ENCODE measurements at places on chromosomes 6 and 20. TPM values are rescaled to one million over a fixed set of nuclear protein-coding genes. Genes with fewer than 3 reads are reported as not detected.

Gene LY6G6C
- total RNA-seq = not detected

Gene TRIM10
- total RNA-seq = not detected

- no peak for DNase-seq
These were observed 154.9 kb upstream of the BMP2 start for GRCh38 chr20:6612606-6612923.

DNA sequence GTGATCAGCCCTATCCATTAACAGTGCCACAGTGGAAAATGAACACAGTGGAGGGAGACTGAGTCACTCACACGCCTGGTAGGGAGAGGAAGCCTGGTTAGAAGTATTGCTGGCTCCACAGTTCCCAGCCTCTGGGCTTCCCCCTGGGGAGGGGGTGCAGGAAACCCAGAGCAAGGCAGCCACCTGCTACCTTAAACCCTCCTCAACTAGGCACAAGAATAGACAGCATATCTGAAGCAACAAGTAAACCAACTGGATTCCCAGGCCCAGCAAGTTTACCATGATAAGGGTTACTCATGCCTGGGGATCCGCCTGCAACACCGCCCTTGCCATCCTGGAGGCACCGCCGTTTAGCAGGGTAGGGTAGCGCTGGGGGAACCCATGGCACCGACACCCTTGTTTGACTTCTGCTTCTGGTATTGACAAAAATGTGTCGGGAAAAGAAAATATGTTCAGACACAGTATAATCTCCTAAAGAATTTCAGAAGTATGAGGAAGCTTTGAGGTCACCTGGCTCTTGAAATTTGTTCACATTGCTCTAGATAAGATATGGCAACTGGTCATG lies 38.3 kb downstream of the SLC22A23 start:
- DNase-seq = no peak

DNA sequence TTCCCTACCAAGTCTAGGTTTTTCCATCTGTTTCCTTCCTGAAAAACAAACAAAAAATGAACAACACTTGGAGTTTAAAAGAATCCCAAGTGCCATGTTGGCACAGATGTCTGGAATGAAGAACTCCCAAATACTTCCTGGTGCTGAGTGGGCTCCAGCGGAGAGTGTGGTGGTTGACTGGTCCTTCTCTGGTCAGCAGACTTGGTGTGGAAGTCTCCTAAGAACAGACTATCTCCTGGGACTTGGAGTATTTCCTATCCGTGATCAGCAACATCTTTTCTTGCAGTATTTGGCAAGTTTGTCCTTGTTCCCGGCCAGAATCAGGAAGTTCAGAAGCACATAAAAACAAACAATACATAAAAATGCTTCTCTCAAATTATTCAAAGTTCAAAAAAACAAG lies 154.1 kb downstream of the MTFR2 start:
- peak; percentile 62 for DNase-seq

DNA sequence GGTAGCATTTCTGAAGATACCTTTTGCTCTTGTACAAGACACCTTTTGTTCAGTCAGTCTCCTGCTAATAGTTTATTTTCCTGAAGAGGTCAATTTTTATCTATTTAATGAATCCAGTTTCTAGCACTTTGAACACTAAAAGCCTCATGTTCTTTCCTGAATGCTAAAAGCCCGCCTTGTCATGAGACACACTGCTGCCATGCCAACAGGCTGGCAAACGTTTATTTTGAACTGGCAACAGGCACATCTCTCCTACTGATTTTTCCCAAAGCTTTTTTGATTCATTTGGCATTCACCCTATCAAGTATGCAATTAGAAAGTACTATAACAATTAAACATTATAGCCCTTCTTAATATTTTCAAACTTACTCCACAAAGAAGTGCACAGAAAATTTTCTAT lies 421.2 kb upstream of the EYS start:
- no peak for DNase-seq

GRCh38 chr20:878511-879307 lies 37.4 kb downstream of the ANGPT4 start:
- DNase-seq = no peak

DNA sequence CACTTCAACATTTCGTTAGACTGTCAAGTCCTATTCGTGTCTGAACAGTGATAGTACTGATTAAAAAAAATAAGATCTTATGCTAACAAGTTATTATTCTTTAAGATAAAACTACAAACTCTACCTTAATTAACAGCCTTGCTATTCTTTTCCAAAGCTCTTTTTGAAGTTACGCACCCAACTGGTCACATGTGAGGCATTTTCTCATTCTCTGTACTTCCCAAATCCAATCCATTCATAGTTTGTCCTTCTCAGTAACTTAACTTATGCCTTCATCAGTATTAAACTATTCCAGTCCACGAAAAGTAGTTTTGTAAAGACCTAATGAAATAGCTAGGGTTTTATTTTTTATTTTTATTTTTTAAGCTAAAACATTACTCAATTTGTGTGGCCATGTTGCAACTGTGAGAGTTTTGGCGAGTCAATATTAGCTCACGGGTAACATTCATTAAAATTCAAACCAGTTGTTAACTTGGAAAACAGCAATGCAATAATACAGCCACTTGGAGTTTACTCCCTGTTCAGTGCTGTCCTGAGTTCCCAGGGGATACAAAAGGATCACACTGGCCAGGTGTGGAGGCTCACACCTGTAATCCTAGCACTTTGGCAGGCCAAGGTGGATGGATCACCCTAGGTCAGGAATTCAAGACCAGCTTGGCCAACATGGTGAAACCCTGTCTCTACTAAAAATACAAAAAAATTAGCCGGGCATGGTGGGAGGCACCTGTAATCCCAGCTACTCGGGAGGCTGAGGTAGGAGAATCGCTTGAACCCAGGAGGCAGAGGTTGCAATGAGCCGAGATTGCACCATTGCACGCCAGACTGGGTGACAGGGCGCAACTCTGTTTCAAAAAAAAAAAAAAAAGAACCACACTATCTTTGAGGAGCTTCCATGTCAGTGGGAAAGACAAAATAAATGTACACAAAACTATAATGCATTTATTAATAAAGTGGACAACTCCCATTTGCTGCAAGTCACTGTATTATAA lies 27.9 kb upstream of the EEF1A1 start:
- DNase-seq = no peak

DNA sequence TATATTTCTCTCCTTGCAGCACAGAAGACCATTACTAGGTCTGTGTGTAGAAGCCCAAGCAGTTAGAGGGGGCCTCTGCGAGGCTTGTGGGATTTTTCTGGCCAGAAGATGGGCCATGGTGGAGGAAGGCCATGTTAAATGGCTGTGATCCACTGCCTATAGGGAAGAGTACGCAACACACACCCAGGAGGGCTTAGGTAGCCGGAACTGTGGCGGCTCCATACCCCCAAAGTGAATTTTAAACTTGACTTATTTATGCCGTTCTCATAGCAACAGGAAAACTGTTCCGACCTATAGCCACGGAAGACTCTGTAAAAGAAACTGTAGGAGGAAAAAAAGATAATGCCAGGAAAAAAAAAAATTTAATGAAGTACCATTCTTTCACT lies 69.5 kb downstream of the SLX4IP start:
- no peak for DNase-seq

DNA sequence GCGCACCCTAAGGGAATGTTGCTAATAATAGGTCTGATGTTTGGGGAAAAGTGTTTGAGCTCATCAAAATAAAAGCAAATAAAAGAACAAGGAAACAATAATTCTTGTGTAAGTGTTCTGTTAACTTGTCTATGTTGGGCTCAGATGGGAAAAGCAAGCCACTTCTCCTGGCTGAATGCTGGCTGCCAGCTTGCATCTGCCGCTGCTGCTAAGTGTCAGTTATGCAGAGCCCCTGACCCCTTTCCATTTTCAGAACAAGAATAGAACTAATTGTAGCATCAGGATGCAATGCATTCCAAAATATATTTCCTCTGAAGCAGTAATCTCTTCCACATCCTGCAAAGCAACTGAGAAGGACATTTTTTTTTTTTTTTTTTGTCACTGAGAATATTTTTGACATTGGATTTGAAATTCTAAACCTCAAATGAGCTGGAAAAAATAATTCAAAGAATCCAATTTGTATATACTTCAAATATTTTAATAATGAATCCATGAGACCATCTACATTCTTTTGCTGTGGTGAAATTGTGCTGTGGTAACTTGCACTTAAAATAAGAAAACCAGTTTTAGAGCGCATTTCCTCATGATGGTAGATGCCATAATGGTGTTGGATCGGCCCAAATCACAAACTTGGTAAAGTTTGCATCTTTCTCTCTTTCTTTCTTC lies 43.9 kb upstream of the DEK start:
- no peak for DNase-seq

- DNase-seq = peak; percentile 94
These were observed 16.4 kb downstream of the BRD2 start for GRCh38 chr6:32984622-32985389.

DNA sequence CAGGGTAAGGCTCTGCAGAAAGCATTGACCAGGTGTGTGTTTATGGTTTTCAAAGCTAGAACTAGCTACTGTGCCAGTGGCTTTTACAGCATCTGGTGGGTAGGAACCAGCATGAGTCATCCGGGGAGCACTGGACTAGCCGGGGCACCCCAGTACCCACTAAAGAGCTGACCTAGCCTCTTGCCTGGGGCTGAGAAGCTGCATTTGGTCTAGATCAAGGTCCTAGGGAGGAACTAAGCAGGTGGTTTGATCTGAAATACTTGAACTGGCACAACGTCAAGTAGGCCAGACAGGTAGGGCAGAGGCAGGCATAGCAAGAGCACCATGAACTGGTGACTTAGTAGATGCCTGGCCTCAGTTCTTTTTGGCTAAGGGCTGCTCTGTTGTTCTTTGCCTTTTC lies 109.8 kb upstream of the PTPRK start:
- no peak for DNase-seq

DNA sequence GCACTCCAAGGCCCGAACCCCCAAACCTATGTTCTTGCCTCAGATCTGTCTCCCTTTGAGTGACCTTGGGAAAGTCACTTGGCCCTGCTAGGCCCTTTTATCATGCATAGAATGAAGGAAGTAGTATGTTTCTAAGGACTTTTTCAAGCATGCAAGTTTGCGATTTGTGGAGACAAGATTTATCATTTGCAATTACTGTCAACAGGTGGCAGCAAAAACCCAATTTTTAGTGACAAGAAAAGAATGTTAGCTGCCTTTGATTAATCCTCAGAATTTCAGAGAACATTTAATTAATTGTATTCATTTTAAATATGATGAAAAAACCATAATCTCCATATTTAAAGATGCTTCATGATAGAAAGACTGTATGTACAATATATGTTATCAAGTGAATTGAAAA lies 28.3 kb upstream of the PREP start:
- no peak for DNase-seq

DNA sequence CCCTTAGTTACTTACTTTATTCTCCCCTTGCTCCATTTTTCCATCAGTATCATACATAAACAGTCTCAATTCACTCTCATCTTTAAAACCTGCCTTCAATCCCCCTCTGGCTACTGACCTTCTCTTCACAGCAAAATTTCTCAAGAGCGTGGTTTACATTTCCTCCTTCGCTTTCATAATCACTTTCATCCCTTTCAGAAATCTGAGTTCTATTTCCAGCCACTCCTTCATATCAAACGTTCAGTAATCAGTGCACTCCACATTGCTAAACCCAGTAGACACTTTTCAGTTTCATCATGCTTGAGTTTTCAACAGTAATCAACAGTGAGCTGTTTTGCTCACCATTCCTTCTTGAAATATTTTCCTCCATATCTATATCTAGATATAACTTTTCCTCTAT lies 176.7 kb upstream of the HSF2 start:
- no peak for DNase-seq

GRCh38 chr6:83911278-83911677 lies 51.8 kb downstream of the CYB5R4 start:
- no peak for DNase-seq

Data from Right ventricle myocardium superior (tissue), 1 donor.